Activated CD4-positive, alpha-beta T cell treated with anti-CD3 and anti-CD28 coated beads for 36 hours (primary cell): ENCODE measurements at places on chromosomes 12 and 14.

GRCh38 chr12:108839890-108840230, 17.5 kb downstream of the SSH1 start:
- no peak for DNase-seq

- no peak for DNase-seq
Measured at GRCh38 chr12:44531320-44531971, 344.7 kb downstream of the NELL2 start.

DNA sequence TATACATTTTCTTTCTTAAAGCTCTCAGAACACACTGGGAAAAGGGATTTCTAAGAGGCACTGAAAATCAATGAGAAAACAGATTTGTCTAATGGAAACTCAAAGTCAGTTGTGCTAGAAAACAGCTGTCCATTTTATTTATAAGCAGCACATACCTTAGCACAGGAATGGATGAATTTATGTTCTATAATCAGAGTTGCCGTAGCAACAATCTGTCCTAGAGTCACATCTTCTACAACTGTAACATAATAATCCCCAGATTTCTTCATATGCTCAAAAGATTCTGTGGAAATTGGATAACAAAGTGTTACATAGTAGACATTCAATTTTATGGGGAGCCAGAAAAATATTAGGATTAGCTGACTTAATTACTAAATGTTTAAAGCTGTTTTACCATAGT, 9.8 kb downstream of the GNPNAT1 start:
- no peak for DNase-seq

DNA sequence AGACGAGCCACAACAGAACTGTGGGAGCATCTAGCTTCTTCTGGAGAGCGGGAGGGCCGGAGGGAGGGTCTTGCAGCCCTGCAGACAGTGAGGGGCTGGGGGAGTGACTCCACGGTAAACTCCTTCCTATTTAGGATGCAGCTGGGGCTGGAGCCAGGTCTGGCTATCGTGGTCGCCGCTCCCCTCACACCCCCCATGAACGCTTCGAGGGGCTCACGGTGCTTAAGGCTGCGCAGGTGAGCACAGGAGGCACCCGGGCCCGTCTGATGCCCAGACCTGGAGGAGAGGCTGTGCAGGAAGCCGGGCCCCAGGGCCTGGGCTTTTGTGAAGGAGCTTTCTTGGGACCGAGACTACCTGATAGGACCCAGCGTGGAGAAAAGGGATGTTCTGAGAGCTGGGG, 3.9 kb upstream of the GNB3 start:
- DNase-seq = no peak

DNA sequence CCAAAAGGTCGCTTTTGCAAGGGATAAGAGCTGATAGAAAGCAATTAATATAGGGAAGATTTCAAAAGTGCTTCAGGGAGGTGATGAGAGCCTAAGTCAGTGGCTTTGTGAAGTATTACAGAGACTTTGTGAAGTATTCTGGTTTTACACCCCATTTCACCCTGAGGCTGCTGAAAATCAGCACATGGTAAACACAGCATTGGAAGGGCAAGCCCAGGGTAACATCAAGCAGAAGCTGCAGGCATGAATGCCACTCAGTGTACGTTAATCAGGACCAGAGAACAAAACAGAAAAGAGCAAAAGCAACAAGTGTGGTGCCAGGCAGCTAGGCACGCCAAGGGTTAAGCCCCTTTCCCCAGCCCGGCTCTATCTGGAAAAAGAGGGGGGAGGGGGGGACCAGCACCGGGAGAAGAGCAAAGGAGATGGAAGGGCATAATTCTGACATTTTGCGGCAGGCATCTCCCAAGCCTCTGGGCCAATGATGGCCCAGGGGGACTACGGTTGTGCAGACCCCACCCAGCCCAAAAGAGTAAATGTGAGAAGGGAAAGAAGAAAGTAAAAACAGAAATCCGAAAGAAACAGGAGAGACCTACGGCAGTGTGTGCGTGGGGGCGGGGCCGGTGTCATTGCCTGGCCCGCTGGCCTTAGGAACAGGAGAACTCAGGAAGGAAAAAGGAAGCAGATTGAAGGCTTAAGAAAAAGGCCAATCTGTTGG, 58.9 kb downstream of the DHRS2 start:
- DNase-seq = no peak

DNA sequence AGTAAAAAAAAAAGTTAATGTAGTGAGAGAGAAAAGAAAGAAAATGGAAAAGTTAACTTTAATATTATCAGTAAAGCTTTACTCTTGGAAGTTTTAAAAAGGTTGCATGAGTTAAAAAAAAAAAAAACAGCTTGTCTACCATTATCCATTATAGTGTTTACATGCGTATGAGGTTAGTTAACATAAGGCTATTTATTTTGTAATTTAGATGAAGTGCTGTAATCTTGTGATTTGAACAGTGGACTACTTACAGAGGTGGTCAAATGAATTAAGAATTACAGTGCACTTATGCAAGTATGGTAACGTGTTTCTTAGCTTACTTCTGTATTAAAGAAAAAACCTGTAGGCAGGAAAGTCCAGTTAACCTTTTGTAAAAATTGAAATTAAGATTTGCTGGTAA, 30.7 kb downstream of the WASHC4 start:
- no peak for DNase-seq

GRCh38 chr14:100004392-100004791, 60.8 kb upstream of the EVL start:
- DNase-seq = no peak

DNA sequence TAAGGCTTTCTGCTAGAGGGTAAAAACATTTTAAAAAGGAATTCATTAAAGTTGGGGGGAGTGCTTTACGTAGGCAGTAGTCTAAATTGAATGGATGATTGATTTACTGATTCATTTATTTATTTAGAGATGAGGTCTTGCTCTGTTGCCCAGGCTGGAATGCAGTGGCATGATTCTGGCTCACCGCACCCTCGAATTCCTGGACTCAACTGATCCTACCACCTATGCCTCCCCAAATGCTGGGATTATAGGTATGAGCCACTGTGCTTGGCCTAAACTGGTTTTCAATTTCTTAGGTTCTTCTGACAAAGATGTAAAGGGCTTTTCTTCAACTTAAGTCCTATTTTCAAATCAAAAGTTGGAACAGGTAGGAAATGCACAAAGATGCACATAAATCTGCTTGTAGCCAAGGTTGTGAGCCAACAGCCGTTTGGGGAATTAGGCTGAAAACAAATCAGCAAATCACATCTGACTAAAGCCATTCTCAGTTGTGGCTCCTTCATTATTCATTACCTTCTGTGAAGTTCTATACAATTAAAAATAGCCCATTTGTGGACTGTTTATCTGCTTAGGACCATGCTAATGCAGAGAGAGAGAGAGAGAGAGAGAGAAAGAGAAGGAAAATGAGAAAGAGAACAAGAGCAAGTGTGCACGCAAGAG, 218.0 kb downstream of the PPM1H start:
- no peak for DNase-seq

DNA sequence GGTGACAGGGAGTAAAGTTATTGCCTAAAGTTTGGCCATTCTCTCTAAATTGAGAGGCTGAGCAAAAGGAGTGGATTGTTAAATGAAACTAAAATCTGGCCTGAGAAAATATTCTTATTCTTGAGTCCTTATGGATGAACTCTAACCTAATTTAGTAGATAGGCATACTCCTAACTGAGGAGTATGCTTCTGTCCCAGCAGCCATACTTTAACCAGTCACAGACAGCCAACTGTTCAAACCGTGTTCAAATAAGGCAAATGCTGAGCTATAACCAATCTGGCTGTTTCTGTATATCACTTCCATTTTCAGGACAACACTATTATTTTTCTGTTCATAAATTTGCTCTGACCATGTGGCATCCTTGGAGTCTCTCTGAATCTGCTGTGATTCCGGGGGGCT, 75.9 kb upstream of the RERGL start:
- no peak for DNase-seq

- DNase-seq = no peak
Measured at GRCh38 chr12:76153616-76154015, 69.1 kb upstream of the NAP1L1 start.

- DNase-seq = no peak
Measured at GRCh38 chr14:68491793-68492192, 301.1 kb downstream of the ZFP36L1 start.

- DNase-seq = no peak
Measured at GRCh38 chr14:56193347-56193746, 75.1 kb downstream of the PELI2 start.

DNA sequence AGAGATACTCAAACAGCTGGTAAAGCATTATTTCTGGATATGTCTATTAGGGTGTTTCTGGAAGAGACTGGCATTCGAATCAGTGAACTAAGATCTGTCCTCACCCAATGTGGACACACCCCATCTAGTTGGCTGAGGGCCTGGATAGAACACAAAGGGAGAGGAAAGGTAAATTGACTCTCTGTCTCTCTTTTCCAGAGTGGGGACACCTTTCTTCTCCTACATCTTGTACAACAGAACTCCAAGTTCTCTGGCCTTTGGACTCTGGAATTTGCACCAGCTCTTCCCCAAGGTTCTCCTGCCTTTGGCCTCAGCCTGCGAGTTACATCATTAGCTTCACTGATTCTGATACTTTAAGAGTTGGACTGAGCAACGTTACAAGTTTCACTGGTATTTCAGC, 1253.9 kb downstream of the SLC16A7 start:
- no peak for DNase-seq

DNA sequence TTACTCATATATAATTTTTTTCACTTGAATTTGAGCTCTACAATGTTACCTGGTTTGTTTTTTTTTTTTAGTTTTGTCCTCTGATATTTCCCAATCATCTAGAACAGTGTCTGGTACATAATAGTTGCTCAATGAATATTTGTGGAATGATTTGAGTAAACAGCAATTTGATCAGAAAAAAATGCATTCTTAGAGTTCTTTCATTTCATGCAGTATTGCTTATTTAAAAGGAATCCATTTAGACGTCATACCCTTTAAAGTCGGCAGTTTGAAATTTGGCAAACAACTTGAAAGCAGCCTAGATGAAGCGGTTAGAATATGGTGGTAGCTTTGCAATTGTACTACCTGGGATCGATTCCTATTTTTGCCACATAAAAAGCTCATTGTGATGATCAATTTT, 140.0 kb downstream of the PDE3A start:
- no peak for DNase-seq

DNA sequence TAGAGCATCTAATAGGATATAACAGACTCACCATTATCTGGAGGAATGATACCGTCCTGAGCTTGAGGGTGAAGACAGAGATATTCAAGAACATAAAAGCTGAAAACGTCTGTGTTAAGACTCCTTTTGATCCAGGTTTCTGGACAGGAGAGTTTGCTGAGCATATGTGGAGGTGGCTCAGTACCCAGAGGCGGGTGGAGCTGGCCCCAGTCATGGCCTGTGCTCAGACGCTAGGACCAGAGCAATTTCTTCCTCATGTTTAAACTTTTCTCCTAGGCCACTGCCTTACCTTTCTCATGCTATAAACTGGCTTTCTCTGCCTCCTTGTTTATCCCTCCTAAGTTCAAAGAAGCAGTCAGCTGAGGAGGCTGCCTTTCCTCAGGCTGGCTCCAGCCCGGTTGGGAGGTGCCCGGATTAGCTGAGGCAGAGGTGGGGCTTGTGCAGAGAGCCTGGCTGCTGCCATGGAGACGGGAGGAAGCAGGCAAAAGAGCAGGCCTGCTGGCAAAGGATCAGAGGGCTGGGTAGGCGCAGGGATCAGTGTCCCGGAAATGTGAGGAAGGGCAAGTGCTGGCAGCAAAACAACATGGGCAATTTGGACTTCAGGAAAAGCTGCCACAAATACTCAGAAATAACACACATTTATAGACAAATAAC, 13.7 kb downstream of the COA8 start:
- DNase-seq = no peak

DNA sequence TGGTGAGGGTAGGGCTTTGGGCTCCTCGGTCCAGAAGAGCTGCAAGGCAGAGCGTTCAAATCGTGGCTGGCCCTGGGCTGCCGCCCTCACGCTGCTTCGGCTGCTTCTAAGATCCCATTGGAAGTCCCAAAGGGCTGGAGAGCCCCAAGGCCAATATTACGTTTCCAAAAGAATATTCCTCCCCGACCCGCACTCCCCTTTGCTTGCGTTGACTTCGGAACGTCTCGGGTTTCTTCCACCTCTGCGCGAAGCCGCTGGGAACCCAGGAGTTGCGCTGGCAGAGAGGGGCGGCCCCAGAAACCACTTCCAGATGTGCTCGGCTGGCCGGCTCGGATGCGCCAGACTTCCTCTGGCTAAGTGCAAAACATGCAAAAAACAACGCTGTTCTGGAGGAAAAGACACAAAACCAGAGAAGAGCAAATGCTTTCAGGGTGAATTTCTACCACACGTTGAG, at the start of gene GLT8D2:
Gene GLT8D2 (minus strand): TSS at position 285 of the 454 bp plus-strand sequence. CDS start 30,539 bp downstream, outside the sequence.
- DNase-seq = peak; percentile 23

GRCh38 chr14:89085737-89086382, 261.4 kb downstream of the TTC8 start:
- DNase-seq = no peak

DNA sequence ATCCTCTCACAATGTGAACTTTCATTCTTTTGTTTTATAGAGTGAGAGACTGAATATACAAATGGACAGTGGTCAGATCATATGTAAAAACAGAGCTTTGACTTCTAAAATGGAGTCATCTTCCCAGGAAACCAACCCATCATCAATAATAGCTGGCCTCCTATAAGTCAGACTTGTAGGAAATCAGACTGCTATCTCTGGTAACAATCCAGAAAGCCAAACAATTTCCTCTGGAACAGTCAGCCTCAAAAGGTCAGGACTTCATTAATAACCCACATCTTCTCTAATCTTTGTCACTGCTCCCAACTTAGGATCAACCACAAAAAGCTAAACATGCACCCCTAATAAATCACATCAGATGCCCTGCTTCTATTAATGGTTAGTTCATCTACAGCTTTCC, 227.9 kb upstream of the G2E3 start:
- no peak for DNase-seq

- DNase-seq = no peak
Measured at GRCh38 chr12:39327965-39328364, 115.0 kb downstream of the KIF21A start.

- no peak for DNase-seq
Measured at GRCh38 chr12:21891751-21892217, 49.4 kb downstream of the ABCC9 start.

GRCh38 chr14:70753518-70753953, 55.8 kb downstream of the MAP3K9 start:
- no peak for DNase-seq

DNA sequence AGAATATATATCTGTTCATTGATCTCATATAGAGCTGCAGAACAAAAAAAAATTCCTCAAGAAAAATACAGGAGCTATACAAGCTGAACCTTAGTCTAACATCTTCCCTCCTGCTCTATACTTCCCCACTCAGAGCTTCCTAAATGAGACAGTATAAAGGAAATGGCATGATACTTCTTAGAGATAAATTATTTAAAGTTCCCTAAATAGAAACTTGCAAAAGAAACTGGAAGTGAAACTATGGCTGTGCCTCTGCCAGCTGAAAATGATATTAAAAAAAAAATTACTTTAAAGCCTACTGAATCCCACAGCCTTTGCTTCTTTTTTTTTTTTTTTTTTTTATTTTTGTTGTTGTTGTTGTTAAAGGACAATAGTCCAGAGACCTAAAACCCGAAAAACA, 11.6 kb upstream of the NEK9 start:
- DNase-seq = no peak

GRCh38 chr14:75141062-75141461, 14.2 kb upstream of the NEK9 start:
- DNase-seq = no peak

- no peak for DNase-seq
Measured at GRCh38 chr12:64389154-64389553, 1.4 kb downstream of the C12orf56 start.
